Dorsolateral prefrontal cortex (tissue), 122 donors: ENCODE measurements at places on chromosomes 13 and 19.
A peak's percentile ranks its signal among the peaks of the same experiment; 100 is the strongest.

DNA sequence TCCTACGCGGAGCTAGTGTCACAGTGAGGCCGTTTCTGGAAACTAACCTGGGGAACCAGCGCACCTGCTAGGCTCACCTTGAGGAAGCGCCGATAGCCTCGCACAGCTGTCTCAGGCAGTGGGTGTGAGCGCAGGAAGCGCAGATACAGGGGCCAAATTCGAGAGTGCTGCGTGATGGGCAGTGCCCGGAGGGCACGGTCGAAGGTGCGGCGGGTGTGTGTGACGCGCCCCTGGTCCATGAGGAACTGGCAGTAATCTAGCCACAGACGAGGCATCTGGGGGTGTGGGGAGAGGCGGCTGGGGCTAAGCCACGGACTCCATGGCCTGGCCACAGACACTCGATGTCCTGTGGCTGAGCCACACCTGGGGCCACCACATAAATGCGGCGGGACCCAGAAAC is 2.2 kb downstream of the XAB2 start:
- DNase-seq: no peak

DNA sequence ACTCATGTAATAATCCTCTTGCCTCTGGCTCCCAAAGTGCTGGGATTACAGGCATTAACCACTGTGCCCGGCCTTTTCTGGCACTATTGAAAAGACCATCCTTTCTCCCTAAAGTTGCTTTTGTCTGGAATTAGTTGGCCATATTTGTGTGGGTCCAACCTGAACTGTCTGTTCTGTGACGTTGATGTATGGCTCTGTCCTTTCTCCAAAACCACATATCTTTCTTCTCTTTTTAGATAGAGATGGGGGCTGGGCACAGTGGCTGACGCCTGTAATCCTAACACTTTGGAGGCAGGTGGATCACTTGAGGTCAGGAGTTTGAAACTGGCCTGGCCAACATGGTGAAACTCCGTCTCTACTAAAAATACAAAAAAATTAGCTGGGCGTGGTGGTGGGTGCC is 17.9 kb downstream of the DNM2 start:
- no peak for DNase-seq

GRCh38 chr19:56091066-56091490 is 30.0 kb downstream of the ZNF787 start:
- DNase-seq: no peak

DNA sequence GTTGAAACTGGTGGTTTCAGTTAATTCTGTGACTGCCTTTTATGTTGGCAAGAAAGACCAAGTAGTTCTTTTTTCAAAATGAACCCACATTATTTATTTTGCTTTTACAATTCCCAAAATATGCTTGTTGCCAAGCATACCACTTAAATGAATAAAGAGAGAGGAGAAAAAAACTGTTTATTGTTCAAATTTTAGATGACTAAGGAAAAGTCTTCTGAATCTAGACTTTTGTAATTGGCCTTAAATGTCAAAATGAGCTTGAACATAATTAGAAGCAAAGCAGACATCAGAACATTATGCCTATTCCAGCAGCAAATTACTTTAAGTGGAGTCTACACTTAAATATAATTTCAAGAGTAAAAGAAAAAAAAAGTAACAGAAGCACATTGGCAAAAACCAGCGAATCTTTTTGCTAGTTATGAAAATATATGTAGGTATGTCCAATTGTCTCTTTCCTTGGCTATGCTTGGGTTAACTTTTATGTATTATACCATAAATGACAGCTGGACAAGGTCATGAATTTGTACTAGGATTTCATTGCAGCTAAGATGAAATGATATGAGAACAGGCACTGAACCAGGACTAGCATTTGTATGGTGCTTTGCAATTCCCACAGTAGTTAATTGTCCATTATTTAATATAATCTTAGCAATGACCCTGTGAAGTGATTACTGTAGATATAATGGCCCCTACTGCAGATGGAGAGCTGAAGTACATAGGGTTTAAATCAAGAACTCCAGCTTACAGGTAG is 211.9 kb downstream of the NALCN start:
- no peak for DNase-seq

- DNase-seq: no peak
Observed at GRCh38 chr19:6022570-6023064, 44.7 kb upstream of the RANBP3 start.

DNA sequence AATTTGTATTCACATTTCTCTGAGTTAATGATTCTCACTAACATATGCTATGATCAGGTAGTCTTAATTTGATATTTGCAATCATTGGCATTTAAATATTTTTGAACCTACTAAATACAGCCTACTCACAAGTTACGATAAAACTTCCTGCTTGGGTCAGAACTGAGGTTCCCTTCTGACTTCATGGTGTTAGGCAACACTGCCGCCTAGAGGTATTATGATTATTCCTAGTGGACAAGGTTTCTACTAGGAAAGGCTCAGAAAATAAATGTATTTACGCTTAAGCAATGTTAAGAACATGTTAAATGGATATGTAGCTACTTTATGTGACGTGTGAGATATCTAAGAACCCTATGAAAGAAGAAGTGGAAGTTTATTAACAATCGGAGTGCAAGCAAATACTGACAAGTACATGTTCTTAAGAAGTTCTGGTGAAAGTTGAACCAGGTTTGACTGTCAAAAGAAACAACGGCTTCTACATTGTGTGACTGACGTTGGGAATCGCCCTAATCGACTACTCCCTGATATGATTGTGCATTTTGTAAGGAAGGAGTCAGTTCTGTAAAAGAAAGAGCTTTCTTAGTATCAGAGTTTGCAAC is 1395.8 kb downstream of the SLITRK5 start:
- DNase-seq: no peak

DNA sequence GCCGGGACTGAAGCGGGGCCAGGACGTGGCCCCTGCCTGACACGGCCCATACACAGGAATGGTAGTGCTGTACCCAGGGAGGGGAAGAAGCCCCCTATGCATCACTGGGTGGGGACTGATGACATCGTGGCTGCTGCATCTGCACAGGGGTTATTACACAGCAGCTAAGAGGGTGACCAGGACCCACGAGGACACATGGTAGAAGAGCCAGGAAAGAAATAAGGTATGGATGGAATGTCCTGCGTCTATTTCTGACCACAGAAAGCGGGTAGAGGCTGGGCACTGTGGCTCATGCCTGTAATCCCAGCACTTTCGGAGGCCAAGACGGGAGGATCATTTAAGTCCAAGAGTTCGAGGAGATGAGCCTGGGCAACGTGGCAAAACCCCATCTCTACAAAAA is 24.1 kb downstream of the DCAF15 start:
- no peak for DNase-seq

DNA sequence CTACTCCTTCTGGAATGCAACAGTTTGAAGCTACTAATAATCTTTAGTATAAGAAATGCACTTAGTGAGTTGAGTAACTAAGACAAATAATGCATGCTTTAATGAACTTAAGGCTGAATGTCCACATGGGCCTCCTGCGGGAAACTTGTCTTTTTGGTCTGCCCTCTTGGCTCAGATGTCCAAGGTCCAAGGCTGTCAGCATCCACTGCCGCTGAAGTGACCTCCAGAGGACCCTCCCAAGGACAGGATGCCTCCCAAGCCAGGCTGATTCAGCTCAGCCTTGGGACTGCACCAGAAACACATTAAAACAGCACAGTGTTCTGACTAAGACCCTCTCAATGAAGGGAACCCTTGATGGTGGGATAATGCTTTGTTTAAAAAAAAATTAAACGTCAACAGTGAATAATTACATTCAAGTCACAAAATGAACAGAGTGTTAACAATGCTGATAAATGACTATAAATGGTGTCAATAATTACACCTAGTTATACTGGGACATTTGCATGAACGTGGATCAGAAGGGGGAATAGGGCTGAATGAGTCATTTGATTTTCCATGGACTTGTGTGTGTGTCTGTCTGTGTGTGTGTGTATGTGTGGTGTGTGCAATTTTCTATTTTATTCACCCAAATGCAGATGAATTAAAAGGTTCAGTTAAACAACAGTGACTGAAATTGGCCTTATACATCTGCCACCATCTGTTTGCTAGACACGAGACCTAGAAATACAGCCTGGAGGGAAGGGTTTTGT is 150.5 kb downstream of the COL4A1 start:
- DNase-seq: no peak

GRCh38 chr13:68888832-68889231 is 1218.8 kb upstream of the ATXN8OS start:
- DNase-seq: no peak

DNA sequence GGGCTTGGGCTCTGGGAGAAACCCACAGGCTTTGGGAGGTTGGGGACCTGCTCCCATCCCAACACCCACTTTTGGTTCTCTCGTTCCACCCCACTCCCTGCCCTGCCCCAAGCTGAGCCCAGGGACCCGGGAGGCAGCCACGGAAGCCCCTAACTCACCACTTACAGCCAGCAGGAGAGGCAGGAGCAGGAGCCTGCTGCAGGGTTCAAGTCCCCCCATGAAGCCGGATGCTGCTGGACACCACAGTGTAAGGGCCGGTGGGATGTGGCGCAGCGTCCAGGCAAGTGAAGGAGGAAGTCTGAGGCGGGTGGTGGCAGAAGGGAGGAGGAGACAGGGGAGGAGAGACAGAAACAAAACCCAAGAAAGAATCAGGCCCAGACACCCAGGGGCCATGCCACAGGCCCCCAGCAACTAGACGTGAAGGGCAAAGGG is at the start of gene TYROBP:
Gene TYROBP, minus strand, starts transcription at position 286 of the 432 bp plus-strand sequence. Its CDS starts 67 bp downstream, at position 219.
- no peak for DNase-seq

- no peak for DNase-seq
Observed at GRCh38 chr13:99064624-99065234, 86.9 kb upstream of the DOCK9 start.

GRCh38 chr13:48829536-48829935 is 146.2 kb upstream of the FNDC3A start:
- DNase-seq: no peak

- DNase-seq: no peak
Observed at GRCh38 chr13:31786011-31786410, 46.7 kb downstream of the RXFP2 start.

DNA sequence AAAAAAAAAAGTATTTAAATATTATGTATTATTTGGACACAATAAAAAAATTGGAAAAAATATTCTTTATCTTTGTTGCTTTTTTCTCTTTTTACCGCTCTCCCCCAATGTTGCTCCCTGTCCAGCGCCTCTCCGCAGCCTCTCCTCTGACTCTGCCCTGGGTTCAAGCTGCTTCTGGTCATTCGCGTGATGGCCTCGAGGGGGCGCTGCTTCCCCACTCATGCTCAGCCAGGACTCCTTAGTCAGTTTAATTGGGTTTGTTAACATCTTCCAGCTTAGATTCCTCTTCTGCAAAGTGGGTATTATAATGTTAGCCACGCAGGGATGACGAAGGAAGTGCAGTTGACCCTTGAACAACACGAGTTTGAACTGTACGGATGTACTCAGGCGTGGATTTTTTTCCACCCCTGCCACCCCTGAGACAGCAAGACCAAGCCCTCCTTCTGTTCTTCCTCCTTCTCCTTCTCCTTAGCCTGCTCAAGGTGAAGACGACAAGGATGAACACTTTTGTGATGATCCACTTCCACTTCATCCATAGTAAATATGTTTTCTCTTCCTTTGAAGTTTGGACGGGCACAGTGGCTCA is 4.9 kb upstream of the NWD1 start:
- DNase-seq: peak; percentile 65

DNA sequence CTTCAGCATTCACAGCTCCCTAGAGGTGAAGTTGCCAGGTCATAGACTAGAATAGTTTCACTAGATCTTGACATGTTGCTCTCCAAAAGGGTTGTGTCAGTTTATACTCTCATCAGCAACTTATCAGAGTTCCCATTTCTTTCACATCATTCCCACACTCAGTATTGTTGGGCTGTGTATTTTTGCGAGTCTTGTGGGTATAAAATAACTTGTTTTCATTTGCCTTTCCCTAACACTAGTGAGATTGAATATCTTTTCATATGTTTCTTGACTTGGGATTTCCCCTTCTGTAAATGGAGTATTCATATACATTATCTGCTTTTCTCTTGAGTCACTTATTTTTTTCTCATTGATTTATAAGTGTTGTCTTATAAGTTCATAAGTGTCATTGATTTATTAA is 55.2 kb upstream of the GPR183 start:
- no peak for DNase-seq

DNA sequence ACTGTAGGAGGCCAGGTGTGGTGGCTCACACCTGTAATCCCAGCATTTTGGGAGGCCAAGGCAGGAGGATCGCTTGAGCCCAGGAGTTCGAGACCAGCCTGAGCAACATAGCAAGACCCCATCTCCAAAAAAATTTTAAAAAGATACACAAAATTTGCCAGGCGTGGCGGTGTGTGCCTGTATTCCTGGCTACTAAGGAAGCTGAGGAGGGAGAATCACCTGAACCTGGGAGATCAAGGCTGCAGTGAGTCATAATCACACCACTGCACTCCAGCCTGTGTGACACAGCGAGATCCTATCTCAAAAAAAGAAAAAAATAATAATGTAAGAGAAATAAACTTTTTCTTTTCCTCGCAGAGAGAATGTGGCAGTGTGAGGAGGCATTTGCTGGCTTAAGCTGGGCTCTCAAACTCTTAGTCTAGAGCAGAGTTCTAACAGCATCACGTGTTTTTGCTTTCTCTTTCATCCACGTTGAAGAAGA is 21.1 kb downstream of the FAM187B start:
- DNase-seq: no peak

GRCh38 chr13:108708921-108709320 is 79.5 kb downstream of the MYO16 start:
- DNase-seq: no peak

GRCh38 chr19:7199613-7200533 is 94.3 kb downstream of the INSR start:
- DNase-seq: no peak

DNA sequence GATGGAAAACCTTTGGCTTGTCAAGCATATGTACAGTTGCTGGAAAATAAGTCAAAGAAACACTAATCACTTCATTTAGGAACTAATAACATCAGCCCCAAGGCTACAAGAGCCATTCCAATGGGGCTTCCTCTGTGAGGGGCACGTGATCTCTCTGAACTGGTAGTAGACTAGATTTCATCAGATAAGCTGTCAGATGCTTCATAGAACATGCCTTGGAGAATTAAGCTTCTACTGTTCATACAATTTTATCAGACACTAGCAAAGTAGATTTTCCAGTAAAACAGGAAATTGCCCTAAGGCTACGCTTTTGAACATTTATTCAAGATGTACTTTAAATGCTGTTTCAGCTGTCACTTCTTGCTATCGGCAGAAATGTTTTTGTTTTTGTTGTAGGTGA is 107.8 kb downstream of the EDNRB start:
- no peak for DNase-seq

DNA sequence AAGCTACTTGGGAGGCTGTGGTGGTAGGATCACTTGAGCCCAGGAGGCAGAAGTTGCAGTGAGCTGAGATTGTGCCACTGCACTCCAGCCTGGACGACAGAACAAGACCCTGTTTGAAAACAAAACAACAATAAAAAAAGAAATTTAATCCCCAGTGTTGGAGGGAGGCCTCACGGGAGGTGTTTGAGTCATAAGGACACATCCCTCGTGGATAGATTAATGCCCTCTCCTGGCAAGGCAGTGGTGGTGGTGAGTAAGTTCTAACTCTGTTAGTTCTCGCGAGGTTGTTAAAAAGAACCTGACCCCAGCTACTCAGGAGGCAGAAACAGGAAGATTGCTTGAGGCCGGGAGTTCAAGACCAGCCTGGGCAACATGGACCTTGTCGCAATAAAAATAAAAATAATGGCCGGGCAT is 27.6 kb upstream of the SIN3B start:
- DNase-seq: no peak
